Stimulated activated CD4-positive, alpha-beta T cell treated with anti-CD3 and anti-CD28 coated beads, Interleukin-4, amount 100 ng/mL, for 48 hours (primary cell): ENCODE measurements at places on chromosomes 3 and 15.

- DNase-seq = no peak
Measured at GRCh38 chr3:175746308-175746707, 887.2 kb downstream of the NAALADL2 start.

GRCh38 chr3:123094516-123095313 lies 27.9 kb downstream of the PDIA5 start:
- no peak for DNase-seq

DNA sequence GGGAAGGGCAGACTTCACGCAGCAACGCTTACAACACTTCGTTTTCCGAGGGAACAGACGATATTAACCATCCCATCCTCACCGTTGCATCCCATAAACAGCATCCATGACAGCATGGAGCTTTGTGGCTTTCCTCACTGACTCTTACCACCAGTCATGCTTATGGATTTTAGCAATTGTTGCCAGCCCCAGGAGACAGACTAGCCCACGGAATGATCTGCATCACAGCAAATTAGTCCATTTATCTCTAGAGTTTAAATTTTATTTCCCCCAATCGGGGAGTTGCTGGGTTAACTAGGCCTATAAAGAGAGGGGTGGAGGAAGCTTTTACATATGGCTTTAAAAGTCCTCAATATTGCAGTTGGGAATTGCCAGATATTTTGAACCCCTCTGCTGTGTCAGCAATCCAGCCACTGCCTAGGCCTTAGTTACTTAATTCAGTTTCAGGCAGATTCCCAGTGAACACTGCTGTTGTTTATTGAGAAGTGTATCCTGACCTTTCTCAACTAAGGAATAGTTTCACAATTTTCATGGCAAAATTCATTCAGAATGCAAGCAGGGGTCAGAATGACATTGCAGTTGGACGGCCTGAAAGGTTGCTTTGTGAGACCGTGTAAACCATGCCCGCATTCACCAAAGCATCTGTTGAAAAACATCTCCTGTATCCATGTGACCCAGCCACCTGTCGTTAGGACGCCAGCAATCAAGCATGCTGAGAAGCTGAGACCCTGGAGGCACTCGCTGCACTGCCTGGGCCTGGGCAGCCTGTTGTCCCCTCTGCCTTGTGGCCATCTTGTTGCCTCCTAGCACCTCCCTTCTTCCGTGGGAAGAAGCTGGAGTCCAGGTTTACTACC lies 397.4 kb upstream of the TPM1 start:
- no peak for DNase-seq

GRCh38 chr3:31288224-31288623 lies 244.5 kb upstream of the STT3B start:
- no peak for DNase-seq

GRCh38 chr3:13014755-13015285 lies 58.4 kb downstream of the IQSEC1 start:
- DNase-seq = no peak

DNA sequence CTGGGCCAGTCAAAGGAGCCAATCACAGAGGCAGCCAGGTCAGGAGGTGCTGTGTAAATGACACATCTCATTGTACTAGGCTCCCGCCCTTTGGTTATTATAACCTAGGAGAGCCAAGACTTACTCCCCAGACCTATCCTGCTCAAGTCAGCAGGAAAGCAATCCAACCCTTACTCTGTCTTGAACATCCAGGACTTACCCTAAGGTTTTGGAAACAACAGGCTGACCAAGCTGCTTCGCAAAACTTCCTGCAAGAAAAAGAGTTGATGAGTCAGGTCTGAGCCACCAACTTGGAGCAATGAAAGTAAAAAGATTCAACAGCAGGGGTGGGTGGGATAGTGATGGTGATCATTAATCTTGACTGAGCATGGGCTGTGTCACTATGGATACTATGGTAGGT lies 144.4 kb downstream of the MYLK start:
- DNase-seq = no peak

DNA sequence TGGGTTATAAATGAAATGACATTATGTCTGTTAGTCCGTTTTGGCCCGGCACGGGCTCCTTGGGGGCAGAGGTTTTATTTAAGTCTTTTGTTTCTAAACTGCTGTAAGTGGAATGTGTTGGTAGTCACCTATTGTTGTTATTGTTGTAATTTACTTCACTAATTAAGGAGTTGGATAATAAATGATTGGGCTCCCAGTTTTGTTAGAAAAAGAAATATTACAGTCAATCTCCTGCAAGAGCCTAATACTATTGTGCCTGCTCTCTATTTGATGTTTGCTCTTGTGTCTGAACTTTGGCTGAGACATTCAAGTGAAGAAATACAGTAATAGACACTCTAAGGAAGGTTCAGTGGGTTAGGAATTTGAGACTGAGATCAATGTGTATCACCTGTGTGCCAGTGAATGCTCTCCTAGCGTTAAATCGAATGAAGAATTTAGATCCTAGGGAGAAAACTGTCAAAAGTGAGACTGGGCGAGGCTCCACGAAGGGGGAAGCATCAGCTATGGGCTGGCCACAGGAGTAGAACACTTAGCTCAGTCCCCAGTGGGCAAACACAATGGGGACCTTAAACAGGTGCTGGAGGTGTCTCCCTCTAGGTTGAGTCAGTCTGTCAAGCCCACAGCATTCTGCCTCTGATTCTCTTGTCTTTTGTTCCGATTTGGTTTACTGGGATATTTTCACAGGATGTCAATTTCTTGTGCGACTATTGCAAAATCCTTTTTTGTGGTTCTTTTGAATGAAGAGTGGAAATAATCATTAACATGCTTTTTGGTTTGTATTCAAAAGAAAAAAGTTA lies 1.2 kb downstream of the ROBO2 start:
- DNase-seq = no peak

DNA sequence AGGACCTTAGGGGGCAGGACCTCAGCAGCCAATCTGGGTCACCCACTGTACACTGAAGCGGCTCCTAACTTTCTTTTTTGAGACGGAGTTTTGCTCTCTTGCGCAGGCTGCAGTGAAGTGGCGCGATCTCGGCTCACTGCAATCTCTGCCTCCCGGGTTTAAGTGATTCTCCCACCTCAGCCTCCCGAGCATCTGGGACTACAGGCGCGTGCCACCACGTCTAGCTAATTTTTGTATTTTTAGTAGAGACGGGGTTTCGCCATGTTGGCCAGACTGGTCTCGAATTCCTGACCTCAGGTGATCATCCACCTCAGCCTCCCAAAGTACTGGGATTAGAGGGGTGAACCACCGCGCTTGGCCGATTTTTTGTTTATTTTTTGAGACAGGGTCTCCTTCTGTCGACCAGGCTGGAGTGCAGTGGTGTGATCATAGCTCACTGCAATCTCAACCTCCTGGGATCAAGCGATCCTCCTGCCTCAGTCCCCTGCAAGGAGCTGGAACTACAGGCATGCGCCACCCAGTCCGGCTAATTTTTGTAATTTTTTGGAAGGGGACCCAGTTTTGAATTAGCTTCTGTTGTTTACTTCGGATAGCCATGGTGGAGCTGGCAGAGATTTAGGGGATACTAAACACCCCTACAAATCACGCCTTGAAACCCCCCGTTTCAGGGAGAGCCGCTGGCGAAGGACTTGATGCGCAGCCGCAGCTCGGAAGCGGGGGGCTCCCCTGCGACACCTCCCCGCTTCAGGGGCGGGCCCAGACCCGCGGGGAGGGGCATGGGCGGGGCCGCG lies 1.5 kb upstream of the CLK3 start:
- DNase-seq = no peak
